ENCODE measurements at places on chromosomes 1 and 21.

DNA sequence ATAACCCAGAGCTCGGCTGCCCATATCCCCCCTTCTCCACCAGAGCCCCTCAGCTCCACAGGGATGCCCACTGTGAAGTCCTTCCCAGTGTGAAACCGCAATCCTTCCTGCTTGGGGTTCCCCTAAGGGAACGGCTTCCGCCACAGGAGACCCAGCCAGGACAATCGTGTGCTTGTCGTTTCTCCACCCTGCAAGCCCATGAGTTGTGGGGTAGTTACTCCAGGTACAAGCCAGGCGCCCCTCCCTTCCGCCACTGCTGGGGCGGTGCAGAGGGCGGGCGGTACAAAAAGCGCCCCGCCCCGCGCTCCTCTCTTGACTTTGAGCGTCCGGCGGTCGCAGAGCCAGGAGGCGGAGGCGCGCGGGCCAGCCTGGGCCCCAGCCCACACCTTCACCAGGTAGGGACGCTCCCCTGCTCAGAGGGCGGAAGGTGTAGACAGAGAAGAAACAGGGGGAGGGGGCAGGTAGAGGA lies at the start of gene TINAGL1:
Gene TINAGL1, plus strand, starts transcription at position 315 of the 469 bp plus-strand sequence. CDS start 634 bp downstream, outside the sequence.
- no peak for DNase-seq

- no peak for DNase-seq
Measured at GRCh38 chr1:12146343-12147112, 20.3 kb upstream of the TNFRSF1B start.

- DNase-seq, result no peak
Measured at GRCh38 chr1:89812992-89813391, 7.8 kb upstream of the LRRC8D start.

GRCh38 chr1:30642391-30643120 lies 80.8 kb downstream of the MATN1 start:
- DNase-seq, result no peak

DNA sequence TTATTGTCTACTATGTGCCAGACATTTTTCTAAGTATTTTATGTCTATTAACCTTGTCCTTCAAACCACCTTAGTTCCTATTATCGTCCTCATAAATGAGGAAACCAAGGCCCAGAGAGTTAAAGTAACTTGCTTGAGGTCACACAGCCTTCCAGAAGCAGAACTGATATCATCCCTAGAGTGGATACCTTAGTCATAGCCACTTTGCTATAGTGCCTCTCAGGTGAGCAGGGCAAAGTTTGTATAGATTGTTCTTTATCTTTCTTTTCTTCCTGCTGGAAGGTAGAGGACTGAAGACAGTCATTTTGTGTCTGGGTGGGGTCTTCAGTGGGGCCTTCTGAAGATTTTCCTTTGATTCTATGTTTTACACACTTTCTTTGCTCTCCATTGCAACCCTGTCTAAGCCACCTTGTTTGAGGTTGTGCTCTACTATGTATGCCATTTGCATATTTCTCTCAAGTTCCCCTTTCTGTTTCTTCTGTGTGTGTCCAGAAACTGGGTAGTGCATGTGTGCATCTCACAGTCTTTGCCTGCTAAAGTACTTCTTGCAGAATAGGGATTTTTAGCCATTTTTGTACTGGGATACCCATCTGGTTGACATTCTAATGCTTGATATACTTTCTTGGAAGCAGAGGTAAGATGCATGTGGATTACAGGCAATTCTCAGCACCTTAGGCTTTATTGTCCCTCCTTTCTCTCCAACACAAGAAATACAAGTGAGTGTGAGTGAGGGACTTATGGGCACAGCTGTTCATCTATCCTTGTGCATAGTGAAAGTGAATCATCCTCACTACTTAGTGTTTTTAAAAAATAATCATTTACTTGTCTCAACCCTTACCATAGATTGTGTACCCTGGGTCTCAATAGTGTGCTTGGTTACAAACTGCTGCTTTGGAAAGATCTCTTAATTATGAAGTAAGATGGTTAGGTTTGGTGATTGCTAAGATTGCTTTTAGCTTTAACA lies 207.6 kb upstream of the HMCN1 start:
- no peak for DNase-seq

- no peak for DNase-seq
Measured at GRCh38 chr1:183287191-183287675, 101.2 kb downstream of the LAMC2 start.

DNA sequence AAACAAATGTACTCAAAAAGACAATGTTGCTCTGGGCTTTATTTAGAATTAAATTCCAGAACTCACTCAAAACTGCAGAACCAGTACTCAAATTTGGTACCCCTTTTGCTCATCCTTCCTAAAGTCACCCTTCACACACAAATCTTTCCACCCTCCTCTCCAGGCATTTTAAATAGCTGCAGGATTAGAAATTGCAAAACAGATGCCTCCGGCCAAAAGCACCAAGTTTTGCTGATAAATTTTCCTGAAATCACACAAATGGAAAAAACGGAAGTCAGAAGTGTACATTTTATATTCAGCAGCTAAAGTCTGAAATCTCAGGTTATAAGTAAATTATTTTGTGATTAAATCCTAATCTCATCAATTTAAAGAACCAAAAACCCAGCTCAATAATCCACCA lies 147.0 kb downstream of the NRIP1 start:
- DNase-seq, result no peak

GRCh38 chr1:35564884-35565741 lies 7.5 kb downstream of the NCDN start:
- no peak for DNase-seq

DNA sequence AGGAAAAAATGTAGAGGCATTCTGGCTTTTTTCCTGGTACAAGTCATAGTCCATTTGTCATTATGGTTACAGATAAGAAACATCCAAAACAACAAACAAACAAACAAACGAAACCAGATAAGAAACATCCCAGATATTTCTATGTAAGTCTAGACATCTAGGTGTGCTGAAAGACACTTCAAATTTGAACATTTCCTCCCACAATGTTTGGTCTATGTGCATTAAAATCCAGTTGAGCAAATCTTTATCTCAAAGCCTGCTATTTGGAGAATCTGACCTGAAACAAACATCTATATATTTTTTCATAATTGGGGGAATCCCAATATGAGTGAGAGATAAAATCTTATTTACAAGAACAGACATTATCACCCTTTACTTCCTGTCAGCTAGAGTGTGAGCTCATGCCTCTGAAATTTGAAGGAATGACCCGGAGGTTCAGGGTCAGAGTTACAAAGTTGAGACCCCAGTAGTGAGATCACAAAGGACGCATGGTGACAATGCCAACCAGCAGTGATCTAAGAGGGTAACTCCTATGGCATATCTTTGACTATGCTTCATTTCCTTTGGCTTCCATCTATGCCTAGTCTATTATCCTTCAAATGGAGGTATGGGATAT lies 182.9 kb upstream of the ATP1B1 start:
- no peak for DNase-seq

DNA sequence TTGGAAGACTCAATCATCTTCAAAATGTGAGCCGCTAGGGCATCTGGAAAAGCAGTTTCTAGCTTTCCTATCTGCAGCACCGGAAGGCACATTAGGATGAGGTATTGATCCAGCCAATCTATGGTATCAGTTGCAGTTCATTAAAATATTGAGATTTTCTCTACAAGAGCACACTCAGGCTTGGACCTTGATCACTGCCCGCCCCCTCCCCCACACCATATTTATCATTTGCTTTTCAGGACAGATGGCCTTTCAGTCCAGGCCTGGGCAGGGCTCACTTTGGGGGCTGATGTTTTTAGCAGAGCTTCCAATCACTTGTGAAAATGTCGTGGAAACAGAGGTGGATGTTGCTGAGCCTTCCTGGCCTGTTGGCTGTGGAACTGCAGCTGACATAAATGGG lies 17.5 kb downstream of the LHX4 start:
- DNase-seq, result no peak

DNA sequence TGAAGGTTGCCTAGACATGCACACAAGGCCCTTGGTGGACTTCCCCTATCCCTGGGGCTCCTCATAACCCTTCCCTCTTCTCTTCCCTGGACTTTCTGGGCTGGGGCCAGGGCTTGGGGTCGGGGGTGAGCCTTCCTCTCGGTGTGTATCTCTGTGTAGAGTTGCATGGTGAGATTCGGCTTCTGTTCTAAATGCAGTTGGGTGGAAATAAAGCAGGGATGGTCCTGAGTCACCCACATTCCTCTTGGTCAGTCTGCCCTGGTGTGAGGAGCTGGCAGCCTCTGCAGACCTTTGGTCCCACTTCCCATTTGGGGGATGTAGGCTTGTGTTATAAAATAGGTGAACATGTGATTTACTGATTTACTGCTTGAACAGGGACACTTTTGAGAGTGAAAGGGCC lies 38.0 kb downstream of the ADARB1 start:
- DNase-seq, result no peak

- DNase-seq, result no peak
Measured at GRCh38 chr1:195462646-195463045, 1145.6 kb downstream of the KCNT2 start.

DNA sequence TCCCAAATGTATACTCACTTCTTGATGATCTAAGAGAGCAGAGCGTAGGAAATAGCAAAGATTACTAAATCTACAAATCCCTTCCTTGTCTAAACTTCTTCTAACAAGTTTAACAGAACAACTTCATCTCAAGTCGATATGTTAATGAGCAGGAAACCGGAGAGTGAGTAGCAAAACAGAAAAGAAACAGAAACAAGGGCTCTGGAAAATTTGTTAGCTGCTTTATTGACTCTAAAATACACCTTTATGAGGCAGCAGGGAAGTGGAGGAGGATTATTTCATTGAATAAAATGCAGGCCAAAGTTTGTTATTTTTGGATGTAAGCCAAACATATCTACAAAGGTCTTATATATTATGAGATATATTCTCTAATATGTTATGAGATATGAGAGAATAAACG lies 192.4 kb downstream of the LRRIQ3 start:
- no peak for DNase-seq

- DNase-seq, result no peak
Measured at GRCh38 chr1:57824535-57824934, 400.7 kb upstream of the DAB1 start.

DNA sequence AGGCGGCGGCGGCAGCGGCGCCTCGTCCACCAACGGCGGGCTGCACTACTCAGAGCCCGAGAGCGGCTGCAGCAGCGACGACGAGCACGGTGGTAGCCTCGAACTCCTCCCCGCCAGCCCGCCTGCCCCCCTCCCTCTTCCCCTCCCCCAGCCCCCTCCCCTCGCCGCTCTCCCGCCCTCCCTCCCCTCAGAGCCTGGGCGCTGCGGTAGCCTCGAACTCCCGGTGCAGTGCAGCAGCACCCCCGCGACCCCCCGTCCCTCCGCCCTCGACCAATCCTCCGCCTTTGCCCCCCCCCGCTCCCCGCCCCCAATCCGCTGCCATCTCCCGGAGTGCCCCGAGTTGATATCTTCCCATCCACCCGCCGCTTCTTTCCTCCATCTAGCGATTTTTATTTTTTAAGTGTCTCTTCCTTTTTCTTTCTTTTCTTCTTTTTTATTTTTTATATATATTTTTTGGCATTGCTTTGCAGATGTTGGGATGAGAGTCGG lies 516 bp downstream of the RCOR3 start:
- peak; percentile 57 for DNase-seq

DNA sequence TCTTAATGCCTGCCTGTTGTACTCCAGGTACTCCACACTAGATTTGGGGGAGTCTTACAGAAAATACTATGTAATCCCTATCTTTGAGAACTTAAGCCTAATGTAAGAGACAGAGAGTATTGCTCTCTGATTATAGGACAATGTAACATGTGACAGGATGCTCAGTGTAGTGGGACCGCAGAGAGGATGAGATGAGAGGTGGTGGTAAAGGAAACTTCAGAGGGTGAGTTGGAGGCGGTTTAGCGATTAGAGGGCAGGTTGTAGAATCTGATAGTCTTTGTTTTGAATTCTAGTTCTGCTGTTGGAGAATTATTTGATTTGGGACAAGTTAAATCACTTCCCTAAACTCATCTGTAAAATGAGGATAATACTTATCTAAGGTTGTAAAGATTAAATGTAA lies 5.4 kb downstream of the SOAT1 start:
- peak; percentile 22 for DNase-seq

GRCh38 chr1:154809436-154810413 lies 60.4 kb downstream of the KCNN3 start:
- DNase-seq, result no peak

DNA sequence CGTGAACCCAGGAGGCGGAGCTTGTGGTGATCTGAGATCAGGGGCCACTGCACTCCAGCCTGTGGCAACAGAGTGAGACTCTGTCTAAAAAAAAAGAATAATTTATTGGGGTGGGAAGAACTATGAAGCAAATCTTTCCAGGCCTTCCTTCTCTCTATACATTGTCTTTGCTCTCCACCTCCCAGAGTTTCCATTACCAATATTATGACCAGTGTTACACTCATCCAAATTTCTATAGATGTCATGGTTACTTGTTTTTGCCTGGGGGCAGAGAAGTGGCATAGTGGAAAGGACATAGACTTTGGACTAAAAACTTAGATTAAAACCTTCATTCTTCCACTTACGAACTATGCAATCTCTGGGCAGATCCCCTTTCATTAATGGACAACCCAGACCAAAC lies 10.1 kb downstream of the FASLG start:
- DNase-seq, result no peak

DNA sequence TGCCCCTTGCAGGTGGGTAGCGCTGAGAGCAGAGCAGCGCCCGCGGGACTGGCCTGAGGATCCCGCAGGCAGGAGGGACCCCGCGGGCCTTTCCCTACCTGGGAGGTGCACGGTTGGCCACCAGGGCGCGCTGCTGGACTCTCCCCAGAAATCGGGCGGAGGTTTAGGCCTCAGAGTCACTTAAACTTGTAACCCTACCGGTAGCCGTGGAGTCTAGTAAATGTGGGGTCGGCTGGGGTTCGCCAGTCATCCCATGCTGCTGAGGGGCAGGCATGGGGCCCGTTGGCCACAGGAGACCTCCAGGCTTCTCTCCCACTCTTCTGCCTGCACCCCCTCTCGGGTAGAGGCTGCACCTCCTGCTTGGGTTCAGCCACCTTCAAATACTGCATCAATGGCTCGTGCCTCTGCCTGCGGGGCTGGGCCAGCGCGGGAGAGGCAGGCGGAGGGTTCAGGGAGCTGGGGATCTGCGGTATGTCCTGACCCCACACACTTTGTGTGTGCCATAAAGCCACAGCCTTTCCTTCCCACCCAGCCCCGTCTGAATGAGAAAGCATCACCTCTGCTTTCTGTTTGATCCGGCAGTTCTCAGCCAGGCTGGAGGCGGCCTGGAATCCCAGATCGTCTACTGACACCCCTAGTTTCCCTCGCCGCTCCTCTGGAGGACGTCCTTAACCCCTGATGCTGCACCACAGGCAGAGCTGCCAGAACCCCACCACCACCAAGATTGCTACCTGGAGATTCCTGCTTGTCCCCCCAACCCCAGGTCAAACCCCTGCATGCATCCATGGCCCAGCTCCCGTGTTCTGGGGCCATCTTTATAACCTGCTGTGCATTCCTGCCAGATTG lies 12.3 kb upstream of the GSTM4 start:
- DNase-seq, result peak; percentile 79

DNA sequence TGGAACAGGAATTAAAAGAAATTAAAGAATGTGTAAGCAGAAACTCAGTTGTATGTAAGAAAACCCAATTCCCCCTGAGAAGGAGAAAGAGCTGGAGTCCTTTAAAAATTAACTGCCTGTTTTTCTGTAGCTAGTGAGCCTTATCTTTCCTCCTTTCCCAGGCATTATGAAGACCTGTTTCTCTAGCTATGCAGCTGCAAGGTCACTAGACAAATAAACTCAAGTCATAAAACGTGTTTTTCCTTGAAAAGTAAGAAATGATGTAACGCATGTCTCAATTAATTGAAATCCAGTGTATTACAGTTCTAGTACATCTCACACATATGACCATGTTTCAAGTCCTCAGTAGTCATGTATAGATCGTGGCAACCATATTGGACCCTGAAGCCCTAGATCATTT lies 5.3 kb downstream of the S100A12 start:
- DNase-seq, result no peak

All from CD4-positive, alpha-beta T cell treated with Interferon gamma for 1 hour (primary cell).